ENCODE measurements at places on chromosomes 7 and 10. TPM values are rescaled to one million over a fixed set of nuclear protein-coding genes. Genes with fewer than 3 reads are reported as not detected.

NUP42 gene
- total RNA-seq, result 28.2 TPM

CTNNA3 gene
- under 0.01 TPM for total RNA-seq

COL26A1 gene
- not detected for total RNA-seq

LFNG gene
- 0.33 TPM for total RNA-seq

LLCFC1 gene
- total RNA-seq, result not detected
